Fibroblast of skin of abdomen (primary cell): ENCODE measurements at places on chromosomes 5 and 9.
A peak's percentile ranks its signal among the peaks of the same experiment; 100 is the strongest.

DNA sequence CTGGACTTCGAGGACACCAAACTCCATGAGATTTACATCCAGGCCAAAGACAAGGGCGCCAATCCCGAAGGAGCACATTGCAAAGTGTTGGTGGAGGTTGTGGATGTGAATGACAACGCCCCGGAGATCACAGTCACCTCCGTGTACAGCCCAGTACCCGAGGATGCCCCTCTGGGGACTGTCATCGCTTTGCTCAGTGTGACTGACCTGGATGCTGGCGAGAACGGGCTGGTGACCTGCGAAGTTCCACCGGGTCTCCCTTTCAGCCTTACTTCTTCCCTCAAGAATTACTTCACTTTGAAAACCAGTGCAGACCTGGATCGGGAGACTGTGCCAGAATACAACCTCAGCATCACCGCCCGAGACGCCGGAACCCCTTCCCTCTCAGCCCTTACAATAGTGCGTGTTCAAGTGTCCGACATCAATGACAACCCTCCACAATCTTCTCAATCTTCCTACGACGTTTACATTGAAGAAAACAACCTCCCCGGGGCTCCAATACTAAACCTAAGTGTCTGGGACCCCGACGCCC lies 1.3 kb downstream of the PCDHGC3 start:
- no peak for DNase-seq

DNA sequence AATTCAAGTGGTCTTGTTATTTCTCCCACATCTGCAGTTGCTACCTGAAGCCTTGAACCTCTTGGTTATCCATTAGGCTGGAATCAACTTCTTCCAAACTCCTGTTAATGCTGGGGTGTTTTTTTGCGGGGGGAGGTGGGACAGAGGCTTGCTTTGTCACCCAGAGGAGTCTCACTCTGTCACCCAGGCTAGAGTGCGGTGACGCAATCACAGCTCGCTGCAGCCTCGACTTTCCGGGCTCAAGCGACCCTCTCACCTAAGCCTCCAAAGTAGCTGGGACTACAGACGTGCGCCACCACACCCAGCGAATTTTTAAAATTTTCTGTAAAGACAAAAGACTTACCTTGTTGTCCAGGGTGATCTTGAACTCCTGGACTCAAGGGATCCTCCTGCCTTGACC lies 4.4 kb downstream of the SCGB3A1 start:
- no peak for DNase-seq

DNA sequence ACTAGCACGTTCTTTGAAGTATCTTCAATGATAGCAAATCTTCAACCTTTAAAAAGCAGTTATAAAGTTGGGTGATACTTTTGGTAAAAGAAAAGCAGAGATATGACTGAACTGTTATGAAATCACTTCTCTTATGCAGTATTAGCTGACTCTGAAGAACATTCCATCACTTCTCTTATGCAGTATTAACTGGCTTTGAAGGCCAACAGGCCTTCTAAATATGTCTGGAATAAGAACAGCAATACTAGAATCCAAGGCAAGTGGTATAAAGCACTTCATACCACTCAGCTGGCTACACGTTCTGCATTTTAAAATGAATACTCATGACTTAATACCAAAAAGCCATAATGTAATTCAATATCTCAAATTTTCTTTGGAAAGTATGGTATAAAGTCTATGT lies 17.3 kb downstream of the SKIC3 start:
- no peak for DNase-seq

GRCh38 chr9:38089387-38090165 lies 20.5 kb upstream of the SHB start:
- no peak for DNase-seq

- DNase-seq = no peak
Measured at GRCh38 chr9:109919736-109920408, 139.9 kb downstream of the PALM2AKAP2 start.

DNA sequence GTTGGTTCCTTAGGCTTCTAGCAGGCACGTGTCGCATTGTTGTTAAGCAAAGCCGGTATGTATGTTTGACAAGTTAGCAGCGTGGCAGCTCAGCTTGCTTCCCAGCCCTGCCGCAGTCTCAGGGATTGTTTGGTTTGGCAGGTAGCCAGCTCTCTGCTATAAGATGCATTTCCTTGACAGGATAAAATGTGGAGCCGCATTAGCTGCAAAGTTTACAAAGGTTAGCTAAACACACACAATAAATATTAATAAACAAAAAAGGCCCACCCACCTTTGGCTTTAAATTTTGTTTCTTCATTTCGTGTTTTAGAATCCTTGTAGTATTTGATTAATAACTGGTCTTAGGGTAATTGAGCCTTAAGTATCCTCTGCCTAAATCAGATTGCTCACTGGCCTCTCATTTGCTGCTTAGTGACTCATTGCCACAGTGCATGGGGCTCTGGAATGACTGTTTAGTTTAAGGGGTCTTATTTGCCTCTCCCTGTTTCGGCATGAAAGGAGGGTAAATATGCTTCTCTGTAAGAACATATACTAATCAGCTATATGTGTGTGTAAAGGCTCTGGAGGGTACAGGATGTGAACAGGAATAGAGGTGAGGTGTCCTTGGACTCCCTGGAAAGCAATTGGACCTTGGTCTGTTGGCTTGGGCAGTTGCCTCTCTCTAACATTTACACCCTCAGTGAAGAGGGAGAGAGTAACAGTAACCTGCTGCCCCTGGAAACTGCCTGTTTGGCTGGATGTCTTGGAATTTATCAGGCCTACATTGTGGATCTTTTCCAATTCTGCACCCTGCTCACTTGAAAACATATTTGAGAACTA lies 122.0 kb downstream of the GDNF start:
- DNase-seq = peak; percentile 87

GRCh38 chr5:19048726-19049125 lies 939.3 kb downstream of the CDH18 start:
- no peak for DNase-seq

DNA sequence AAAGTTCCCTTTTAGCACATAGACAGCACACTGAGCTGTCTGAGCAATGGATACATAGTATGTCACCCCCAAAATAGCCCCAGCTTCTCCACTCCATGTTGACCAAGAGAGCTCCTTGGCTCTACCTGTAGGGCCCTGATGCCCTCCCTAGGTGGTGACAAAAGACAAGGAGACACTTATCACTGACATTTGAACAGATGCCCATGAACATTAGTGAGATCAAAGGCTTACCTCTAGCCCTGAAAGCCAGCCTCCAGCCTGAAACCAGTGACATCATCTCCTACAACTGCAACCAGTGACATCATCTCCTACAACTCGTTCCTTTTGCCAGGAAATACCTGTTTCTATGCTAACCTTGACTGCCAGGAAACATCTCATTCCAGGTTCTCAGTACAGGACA lies 122.7 kb downstream of the FSTL4 start:
- DNase-seq = no peak

DNA sequence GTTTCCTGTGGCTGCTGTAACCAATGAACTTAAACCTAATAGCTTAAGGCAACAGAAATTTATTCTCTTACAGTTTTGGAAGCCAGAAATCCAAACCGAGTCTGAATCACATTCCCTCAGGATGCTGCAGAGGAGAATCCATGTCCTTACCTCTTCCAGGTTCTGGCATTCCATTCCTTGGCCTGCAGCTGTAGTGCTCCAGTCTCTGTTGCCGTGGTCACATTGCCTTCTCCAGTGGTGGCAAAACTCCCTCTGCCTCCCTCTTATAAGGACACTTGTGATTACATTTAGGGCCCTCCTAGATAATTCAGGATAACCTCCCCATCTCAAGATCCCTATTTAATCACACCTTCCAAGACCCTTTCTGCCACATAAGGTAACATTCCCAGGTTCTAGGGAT lies 88.7 kb upstream of the SHB start:
- no peak for DNase-seq

GRCh38 chr5:6840136-6840793 lies 127.0 kb downstream of the TENT4A start:
- DNase-seq = no peak

GRCh38 chr5:7653046-7653445 lies 197.9 kb downstream of the CFAP90 start:
- no peak for DNase-seq

DNA sequence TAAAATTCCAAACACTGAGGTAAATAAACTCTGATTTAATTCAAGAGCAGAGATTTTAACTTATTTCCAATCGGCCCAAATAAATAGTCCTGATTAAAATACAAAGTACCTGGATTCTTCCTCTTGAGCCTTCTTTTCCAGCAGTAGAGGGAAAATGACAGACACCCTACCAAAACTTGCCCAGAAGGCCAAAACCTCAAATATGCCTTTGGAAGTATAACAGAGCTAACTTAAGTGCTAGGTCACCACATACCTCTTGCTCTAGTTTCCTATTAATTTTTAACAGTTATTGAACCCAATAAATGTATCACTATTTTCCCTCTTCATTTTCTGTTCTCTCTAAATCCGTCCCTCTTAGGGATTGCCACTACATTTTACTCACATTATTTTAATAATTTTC lies 1.4 kb downstream of the BAAT start:
- DNase-seq = no peak

DNA sequence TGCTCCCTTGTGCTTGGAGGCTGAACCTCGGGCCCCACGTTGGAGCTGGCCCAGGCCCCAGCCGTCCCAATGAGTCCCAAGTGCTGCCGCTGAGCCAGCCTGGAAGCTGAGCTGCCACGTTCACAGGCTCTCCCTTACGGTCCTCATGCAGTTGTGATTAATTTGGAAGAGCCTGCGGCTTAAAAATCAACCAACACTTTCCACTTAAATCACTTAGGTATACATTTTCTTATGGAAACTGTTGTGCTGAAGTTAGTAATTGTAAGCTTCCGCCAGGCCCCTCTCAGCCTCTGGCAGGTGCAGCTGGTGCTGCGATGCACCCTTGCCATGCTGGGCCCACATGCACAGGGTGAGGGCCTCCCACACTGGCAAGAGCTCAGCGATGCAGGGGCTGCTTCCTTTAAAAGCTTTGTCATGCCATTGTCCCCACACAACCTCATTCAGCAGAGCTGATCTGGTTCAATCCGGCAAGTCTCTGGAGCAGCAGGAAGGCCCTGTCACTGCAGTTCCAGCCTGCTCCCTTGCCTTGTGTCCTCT lies 61.0 kb downstream of the IPPK start:
- peak; percentile 31 for DNase-seq

DNA sequence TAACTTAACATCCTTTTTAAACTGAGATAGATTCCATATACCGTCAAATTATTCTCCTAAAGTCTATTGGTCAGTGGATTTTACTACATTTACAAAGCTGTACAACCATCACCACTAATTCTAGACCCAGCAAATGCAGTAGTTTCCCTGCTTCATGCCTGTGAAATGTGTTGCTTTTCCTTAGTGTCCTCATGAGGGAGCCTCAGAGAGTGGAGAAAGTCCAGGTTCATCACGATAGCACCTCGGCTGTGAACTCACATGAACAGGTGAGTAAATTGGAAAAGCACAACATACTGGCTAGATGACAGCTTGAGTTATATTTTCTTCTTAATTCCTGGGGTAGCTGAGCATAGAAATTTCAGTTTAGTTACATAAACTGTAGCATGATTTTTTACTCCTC lies 653.7 kb downstream of the MTRR start:
- no peak for DNase-seq

GRCh38 chr5:6634788-6635430 lies 1.7 kb downstream of the SRD5A1 start:
- no peak for DNase-seq

- no peak for DNase-seq
Measured at GRCh38 chr5:115409094-115409493, 112.6 kb upstream of the CCDC112 start.

GRCh38 chr9:27491154-27491553 lies 32.9 kb upstream of the IFNK start:
- DNase-seq = peak; percentile 31

DNA sequence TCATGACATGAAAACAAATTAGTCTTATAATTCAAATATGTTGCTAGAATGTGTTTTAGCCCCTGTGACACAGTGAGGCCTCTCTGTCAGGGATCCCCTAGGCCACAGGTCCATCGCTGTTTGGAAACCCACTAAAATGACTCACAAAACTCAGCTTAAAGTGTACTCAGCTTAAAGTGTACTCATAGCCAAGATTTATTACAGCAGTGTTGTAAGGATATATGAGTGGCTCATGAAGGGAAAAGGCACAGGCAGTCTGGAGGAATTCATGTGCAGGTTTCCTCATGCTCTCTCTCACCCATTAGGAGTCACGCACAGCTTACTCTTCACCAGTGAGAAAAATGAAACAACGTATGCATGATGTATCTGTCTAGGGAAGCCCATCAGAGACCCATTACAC lies 24.4 kb upstream of the TGFBI start:
- peak; percentile 94 for DNase-seq

- DNase-seq = peak; percentile 54
Measured at GRCh38 chr5:15992918-15993317, 186.7 kb downstream of the MARCHF11 start.

- peak; percentile 68 for DNase-seq
Measured at GRCh38 chr5:139765409-139766217, 30.0 kb upstream of the PSD2 start.

DNA sequence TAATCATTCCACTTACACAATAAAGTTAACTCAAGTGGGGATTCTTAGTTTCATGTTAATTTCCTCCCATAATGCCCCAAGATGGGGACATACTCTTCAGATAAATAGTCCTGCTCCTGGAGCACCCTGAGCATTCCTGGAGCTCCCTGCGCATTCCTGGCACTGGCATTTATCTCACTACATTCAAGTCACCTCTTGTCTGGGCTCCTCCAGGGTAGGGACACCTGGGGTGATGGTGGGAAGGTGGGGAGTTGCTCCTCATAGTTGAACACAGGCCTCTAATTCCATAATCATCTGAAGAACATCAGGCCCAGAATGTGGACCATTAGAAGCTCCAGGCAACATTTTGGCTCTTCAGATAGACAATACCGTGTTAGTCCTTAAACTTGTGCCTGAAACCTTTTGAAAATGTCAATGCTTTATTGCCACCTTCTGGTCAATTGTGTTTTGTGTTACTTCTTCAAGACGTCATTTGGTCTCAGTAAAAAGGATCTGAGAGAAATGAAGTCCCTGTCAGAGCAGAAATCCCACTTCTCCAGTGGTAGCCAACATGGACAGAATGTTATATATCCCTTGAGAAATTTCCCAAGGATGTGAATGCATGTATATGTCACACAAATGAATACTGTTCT lies 14.2 kb upstream of the AGGF1 start:
- DNase-seq = peak; percentile 49
